ENCODE measurements at places on chromosomes 6 and 20.

- DNase-seq: no peak
Measured at GRCh38 chr6:148493424-148493823, 150.8 kb downstream of the SASH1 start.

DNA sequence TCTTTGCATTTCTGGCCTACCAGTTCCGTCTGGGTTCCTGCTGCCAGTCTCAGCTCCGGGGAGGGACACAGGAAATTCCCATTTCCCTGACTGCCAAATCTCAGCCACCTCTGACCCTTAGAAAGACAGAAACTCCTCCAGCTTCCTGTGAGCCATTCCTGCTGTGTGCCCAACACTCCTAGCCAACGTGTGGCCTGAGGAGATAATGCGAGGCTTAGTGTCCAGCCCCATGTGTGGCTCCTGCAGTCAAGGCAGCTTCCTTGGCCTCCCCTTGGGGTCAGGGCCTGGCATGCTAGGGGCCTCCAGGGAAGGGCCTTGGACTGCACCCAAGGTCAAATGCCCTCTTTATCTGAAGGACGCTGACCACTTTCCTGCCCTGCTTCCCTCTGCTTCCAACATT is 45.1 kb downstream of the MAFB start:
- DNase-seq: no peak

DNA sequence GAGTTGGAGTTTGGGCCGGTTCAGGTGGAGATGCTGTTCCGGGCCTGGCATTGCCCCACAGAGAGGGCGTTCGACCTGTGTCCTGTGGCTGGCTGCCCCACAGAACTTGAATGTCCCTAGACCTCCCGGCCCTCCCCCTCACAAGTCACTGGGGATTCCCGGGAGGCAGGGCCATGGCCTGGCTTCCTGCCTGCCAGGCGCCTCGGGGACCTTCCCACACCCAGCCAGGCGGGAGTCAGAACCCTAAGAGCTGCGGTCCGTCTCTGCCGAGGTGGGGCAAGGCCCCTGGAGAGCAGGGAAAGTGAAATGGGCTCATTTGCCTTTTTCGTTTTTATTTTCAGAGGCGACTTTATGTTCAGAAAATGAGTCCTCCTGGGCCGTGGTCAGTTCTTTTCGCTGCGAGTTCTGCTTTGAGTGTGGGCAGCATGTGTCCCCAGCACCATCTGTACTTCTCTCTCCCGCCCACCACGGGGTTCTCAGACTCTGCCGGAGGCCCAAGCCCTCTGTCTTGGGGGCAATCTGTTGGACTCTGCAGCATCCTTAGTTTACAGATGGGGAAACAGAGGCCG is 8.5 kb downstream of the RBM38 start:
- DNase-seq: no peak

- DNase-seq: no peak
Measured at GRCh38 chr20:62280303-62280702, 22.5 kb upstream of the ADRM1 start.

GRCh38 chr20:22582386-22582963 is 1.9 kb downstream of the FOXA2 start:
- peak; percentile 27 for DNase-seq

DNA sequence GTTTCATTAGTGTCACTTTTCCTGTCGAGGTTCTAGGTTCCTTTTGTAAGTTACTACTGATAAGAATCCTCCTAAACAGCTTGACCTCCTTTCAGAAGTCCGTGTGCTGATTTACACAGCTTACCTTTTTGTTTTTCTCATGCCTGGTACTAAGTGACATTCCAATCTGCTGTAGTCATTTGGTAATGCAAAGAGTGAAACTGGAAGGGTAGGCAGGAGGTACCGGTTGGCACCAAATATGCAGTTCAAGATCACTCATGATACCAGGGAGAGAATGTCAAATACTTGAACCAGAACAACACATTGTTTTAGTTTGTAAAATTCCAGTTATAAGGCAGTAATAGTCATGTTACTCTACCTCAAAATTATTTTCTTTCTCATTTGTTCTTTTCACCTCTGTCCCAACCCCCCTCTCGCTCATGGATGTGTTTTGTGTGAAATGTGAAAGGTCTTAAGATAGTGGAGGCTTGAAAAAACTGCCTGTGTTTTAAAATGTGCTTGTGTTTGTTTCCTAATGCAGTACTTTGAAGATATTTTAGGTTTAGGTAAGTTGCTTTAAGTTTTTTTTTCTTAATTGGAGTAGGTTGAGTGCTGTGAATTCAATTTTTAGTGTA is 23.2 kb downstream of the AFDN start:
- DNase-seq: peak; percentile 95

DNA sequence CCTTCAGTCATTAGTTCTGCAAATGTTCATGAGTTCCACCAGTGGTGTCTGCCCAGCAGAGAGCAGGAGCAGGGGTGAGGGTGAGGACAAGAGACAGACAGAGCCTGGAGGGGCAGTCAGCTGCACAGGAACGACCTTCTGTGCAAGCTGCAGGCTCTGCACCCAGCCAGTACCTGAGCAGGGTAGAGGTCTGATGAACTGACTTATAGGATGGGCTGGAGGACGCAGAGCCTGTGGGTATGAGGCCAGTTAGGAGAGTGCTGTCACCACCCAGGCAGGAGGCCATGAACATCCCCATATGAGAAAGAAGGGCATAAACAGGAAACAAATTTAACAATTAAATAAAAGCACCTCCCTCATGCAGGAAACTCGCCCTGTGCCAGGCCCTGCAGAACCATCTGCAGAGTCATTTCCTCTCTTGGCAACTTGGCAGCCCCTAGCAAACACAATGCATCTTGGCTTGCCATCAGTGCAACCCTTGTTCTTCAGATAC is 17.9 kb downstream of the C6orf15 start:
- DNase-seq: peak; percentile 33

DNA sequence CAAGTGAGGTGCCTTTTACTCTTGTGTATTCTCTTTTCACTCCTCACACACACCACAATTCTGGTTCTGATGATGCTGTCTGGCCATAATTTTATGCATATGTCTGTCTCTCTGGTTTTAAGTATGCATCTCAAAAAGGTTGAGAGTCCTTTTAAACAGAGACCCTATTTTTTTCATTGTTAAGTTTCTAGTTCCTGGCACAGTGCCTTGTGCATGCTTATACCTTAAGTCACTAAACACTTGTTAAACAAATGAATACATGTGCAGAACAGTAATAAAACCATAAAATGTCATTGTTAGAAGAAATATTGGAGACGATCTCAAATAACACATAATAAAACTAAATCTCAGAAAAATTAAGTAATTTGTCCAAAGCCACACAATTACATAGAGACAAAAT is 7.9 kb downstream of the ROS1 start:
- DNase-seq: no peak

GRCh38 chr20:48298851-48299484 is 513.7 kb upstream of the SULF2 start:
- DNase-seq: peak; percentile 87

GRCh38 chr20:58709013-58709702 is 16.6 kb downstream of the NPEPL1 start:
- DNase-seq: no peak

GRCh38 chr20:3932681-3933080 is 43.5 kb downstream of the PANK2 start:
- no peak for DNase-seq

DNA sequence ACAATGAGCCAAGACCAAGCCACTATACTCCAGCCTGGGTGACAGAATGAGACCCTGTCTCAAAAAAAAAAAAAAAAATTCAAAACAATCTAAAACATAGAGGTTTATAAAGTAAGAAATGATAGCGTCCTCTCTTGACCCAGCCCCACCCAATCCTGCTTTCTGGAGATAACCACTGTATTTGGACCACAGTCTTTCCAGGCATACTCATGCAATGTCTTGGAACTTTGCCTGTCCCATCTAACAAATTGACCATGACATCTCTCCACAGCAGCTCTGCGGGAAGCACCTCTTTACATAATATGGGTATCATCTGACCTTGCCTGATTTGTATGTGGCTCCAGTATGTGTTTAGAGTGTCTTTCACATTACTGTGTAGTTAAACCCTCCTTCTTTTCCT is 9.1 kb upstream of the SHLD1 start:
- DNase-seq: no peak

DNA sequence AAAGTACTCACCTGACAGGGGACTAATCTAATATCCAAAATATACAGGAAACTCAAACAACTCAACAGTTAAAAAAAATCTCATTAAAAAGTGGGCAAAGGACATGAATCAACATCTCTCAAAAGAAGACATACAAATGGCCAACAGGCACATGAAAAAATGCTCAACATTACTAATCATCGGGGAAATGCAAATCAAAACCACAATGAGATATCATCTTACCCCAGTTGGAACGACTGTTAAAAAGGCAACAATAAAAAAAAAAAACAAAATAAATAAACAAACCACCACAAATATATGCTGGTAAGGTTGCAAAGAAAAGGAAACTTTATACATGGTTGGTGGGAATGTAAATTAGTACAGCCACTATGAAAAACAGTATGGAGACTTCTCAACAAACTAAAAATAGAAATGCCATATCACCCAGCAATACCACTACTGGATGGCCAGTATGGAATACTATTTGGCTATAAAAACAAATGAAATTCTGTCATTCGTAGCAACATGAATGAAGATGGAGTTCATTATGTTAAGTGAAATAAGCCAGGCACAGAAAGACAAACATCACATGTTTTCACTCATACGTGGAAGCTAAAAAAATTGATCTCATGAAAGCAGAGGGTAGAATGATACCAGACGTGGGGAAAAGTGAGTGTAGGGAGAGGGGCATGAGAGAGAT is 6.6 kb downstream of the SIRPB2 start:
- peak; percentile 59 for DNase-seq

DNA sequence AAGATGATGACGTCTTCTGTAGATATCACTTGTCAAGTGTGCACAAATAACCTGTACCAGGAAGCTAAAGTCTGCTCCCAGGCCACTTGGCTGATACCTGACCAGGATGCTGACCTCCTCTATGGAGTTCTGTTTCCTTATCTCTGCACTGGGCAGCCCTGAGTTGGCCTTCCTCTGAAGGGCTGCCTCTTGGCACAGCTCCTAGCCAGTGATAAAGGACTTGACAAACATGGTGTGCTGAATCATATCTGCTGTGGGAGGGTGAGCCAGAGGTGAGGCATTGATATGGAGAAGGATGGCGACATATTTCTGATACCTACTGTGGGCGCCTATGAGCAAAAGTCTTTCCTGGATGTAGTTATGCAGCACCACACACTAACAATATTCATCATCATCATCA is 32.8 kb upstream of the FOXA2 start:
- peak; percentile 90 for DNase-seq

DNA sequence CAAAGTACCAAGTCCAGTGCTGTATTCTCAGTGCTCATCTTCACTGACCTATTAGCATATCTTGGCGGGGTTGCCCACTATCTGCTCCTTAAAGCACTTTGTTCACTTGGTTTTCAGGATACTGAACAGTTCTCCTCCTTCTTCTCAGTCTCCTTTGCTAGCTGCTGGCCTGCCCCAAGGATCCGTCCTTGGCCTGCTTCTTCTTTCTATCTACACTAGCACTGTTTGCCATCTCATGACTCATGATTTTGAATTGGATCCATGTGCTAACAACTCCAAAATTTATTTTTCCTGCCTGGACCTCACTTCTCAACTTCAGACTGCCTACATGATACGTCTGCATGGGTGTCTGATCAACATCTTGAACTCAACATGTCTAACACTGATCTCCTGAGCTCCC is 15.5 kb downstream of the TPD52L1 start:
- peak; percentile 15 for DNase-seq

- no peak for DNase-seq
Measured at GRCh38 chr6:97231911-97232310, 51.1 kb downstream of the MMS22L start.

GRCh38 chr6:160766989-160767646 is 65.1 kb downstream of the PLG start:
- DNase-seq: peak; percentile 81

DNA sequence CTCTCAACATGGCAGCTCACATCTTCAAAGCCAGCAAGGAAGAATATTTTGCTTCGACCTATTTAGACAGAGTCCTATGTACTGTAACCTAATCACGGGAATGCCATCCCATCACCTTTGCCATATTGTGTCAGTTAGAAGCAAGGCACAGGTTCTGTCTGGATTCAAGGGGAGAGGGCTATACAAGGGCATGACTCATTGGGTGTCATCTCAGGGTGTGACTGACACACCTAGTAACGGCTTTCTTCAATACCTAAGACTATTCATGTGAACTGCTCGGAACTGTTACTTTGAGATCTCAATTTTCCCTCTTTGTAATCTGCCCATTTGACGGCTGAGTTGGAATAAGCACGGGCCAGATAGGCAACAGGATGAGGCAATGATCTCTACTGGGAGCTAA is 135.6 kb upstream of the HDGFL1 start:
- peak; percentile 42 for DNase-seq

- no peak for DNase-seq
Measured at GRCh38 chr20:23065266-23066201, 16.1 kb upstream of the THBD start.

DNA sequence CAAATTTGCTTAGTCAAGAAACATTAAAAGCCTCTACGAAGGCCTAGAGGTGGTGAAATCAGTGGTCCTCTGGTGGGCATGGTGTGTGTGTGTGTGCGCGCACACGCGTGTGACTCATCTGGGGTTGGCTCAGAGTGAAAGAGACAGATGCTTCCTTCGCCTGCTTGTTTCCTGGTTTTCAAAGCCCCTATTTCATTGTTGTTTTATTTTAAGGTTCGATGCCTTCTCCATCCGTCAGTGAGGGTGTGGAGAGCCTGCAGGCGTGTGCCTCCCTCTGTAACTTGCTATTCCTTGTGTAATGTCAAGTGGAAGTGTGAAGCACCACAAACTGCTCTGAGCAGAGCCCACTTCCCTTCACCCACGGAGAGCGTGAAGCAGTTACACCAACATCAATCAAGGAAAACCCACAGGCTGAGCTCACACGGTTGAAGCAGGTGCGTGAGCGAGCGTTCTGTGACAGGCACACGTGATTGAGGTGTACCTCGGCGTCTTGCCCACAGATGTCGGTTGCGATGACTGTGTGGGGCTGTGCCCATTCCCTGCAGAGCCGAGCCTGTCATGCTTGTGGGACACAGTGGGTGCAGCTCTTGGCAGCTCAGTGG is 233.9 kb downstream of the PRL start:
- peak; percentile 41 for DNase-seq

GRCh38 chr20:49345524-49345923 is 67.7 kb upstream of the ZNFX1 start:
- peak; percentile 48 for DNase-seq

Data from epithelial cell of esophagus (primary cell).